ENCODE measurements at places on chromosomes 12 and 14.

GRCh38 chr14:22650960-22651521 is 6.9 kb upstream of the OR6J1 start:
- DNase-seq, result no peak

DNA sequence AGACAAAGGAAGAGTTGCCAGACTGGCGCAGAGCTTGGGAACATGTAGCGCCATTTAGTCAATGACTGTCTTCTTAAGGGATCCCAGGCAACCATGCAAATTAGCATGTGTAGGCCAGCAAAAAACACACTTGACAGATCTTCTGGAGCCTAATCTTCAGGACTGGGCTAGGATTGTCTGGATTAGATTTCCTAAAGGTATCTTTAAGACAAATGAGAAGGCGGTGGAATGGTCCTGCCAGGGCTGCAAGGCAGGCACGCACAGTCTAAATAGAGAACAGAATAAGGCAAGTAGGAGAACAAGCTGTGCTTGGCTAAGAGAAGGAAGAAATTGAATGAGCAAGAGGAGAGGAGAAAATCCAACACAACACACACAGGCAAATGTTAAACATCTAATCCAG is 80.0 kb downstream of the CIT start:
- no peak for DNase-seq

DNA sequence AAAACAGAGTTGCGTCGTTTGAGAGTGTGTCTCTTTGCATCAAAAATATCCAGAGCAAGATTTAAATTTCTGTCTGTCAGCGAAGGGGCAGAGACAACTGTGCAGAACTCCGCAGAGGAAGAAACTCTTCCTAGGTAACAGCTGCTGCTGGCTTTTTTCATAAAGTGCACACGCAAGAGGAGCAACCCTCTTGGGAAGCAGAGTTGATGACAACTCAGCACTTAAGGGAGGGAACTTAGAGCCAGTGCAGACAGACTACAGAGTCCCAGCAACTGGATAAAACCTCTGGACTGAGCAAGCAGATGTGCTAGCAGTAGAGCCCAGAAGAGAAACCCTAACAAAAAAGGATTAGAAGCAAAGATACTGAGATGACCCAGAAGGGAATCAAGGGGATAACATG is 337.1 kb downstream of the PCNX1 start:
- DNase-seq, result no peak

DNA sequence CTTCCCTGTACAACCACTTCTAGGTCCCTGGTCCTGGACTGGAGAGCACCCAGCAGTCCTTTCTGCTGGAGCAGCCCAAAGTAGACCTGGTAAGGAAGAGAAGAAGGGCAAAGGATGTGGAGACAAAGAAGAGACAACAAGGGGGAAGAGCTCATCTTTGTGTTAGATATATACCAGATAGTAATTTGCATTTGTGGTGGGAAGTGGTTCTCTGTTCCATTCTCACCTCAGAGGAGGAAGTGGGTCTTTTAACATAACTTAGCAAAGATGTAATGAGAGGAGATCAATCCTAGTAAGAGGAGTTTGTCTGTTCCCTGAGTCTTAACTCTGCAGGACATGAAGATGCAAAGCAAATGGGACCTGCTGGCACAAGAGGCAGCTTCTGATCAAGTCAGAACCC is 8.0 kb downstream of the CCDC198 start:
- DNase-seq, result no peak

GRCh38 chr12:27076468-27076867 is 5.9 kb downstream of the C12orf71 start:
- no peak for DNase-seq

- DNase-seq, result no peak
These were observed 17.6 kb upstream of the STK38L start for GRCh38 chr12:27226407-27226929.

DNA sequence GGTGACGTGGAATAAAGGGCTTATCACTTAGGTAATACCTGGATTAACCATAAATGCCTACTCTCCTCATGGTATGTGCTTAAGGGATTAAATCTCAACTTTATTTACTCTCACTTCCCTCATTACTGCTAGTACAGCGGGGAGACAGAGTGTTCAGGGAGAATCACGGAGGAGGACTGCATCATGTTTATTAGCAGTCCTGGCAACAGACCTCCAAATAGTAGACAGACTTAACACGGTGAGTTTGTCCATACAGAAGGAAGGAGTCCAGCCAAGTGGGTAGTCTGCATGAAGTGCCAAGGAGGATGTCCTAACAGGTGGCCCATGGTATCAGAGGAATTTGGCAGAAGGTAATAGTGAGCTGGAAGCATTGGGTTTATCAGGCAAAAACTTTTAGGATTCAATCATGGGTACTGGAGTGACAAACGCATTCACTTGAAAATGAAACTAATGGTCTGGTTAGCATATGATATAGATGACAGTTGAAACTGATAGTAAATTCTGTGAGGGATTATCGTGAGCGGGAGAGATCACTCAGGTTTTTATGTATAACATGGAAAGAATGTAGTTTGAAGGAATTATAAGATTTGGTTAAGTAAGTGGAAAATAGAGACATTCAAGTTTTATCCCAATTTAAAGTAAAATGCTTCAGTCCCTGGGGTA is 471.8 kb downstream of the TMEM117 start:
- DNase-seq, result no peak

- DNase-seq, result no peak
These were observed 20.4 kb downstream of the MAP3K9 start for GRCh38 chr14:70788898-70789297.

- DNase-seq, result no peak
These were observed 199.8 kb downstream of the ZFP36L1 start for GRCh38 chr14:68592948-68593556.

DNA sequence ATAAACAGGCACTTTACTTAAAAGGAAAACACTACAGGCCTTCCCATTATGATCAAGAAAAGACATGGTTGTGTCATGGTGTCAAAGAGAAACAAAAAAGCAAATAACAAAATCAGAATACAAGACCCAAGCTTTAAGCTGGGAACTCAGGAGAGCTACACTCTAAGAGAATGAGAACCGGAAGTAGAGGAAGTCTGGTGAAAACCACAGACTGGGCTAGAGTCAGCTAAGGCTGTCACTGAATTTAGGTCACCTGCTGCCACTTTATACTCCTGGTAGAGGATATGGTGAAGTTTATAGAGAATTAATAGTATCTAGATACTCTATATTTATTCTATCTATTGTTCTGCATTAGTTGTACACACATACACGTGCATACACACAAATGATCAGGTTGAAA is 971.7 kb downstream of the FLRT2 start:
- no peak for DNase-seq

DNA sequence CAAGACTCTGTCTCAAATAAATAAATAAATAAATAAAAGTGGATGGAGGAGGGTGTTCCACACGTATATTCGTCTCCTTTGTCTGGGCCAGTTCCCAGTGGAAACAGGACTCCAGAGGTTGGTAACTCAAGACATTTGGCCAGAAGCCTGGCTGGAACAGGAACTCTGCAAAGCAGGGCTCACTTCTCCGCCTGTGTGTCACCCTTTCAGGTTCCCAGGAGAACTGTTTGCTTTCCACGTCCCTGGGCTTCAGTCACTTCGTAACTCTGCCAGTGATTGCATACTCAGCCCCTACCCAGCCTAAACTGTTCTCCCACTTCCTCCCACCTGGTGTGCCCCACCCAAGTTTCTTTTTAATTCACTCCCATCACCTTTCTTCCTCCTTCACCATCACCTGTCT is 7.0 kb upstream of the UBE2N start:
- DNase-seq, result no peak

DNA sequence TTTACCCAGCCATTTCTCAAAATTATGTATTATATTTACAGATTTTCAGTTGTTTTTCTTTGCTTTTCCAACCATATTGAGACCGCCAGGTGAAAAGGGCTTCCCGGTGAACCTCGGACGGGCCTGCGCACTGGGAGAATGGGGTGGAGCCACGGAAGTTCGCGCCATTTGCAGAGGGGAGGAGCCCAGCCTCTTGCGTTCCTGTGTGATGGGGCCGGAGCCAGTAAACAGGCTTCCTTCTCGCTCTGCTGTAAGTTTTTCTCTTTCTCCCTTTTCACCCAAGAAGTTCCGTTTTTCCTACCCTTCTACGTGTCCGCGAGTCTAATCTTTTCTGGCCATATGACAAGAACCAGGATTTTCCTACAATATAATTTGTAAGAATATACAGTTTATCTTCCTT is 1108.8 kb upstream of the SEL1L start:
- no peak for DNase-seq

DNA sequence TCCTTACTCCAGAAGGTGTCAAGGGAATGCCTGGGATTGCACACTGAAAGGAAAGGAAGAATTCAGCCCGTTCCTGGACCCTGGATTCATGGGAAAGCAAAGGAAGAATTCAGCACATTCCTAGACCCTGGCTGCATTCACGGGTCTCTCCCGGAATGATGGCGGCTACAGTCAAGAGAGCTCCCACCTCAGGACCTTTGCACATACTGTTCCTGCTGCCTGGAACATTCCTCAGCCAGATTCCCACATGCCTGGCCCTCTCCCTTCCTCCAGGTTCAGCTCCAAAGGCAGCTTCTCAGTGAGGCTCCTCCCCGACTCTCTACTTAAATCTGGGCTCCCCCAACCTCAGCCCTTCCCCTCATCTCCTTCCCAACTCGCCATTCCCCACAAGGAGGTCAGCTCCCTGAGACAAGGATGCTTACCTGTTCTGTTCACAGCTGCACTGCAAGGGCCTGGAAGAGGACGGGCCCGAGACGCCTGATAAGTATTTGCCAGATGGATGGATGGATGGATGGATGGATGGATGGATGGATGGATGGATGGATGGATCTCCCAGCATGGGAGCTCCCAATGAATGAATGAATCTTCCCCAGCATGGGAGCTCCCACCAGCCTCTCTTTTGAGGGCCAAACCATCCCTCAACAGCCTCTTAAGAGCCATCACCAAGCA is 77.4 kb downstream of the NCOR2 start:
- no peak for DNase-seq

GRCh38 chr14:64550621-64551333 is 1.0 kb downstream of the PPP1R36 start:
- no peak for DNase-seq
